Panc1 (cell line): ENCODE measurements at places on chromosomes 4 and X.

DNA sequence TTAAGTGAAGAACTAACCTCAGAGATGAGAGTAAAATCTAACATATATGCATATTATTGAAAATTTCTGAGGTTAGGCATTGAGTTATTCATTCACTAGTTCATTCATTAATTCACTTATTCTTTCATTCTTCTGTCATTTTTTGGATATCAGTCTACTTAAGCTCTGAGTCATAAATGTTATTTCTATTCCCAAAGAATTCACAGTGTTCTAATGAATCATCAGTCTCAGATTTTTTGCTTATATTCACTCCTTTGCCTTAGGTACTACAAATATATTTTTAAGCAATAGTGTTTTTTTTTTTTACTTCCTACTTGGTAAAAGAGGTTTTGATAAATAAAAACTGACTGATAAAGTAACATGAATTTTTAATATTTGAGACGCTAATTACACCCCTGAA lies 95.2 kb upstream of the DKK2 start:
- DNase-seq: no peak

- DNase-seq: peak; percentile 45
These were observed 5.0 kb upstream of the NYX start for GRCh38 chrX:41441934-41442823.

GRCh38 chr4:159593681-159594080 lies 490.8 kb downstream of the RAPGEF2 start:
- DNase-seq: no peak

DNA sequence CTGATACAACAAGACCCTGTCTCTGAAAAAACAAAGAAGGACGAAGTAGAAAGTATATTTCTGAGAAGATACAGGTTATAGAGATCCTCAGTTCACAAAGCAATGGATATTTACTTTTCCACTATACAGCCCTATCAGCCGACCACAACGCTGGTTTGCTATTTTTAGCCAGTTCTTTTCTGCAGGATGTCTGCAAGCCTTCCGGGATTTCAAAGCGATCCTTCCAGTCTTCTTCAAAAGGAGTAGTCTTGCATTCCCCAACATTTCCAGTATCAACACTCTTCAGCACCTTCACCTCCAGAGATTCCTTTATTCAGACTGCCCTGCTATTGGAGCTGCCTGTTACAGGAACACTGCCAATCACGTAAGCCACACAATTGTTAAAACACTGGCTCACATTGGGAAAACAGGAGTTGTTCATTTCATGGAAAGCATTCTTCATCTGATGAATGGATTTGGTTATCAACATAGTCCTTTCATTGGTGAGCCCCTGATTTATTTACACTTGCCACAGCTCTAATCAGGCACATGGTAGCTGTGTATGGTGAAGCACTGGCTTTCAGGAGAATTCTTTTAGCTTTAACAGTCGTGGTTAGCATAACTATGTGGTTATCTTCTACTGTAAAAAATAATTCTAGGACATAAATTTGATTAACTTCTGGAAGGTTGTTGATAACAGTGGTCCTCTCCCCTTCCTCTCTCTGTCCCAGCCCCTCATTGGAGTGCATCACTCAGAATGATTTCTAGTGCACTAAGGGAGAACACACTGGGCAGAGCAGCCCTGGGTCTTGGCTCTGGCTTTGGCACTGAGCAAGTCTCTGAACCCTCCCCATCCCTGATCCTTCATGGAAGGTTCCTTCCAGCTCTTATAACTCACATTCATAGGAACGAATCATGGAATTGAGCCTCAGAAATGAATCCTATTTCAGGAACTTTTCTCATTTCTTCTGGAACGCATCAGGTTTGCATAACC lies 109.9 kb upstream of the SORBS2 start:
- no peak for DNase-seq

GRCh38 chr4:116736756-116737155 lies 348.6 kb downstream of the TRAM1L1 start:
- no peak for DNase-seq

GRCh38 chrX:80807992-80808735 lies 1.5 kb downstream of the BRWD3 start:
- peak; percentile 70 for DNase-seq

- no peak for DNase-seq
These were observed 51.2 kb downstream of the TENM3 start for GRCh38 chr4:182294451-182294850.

DNA sequence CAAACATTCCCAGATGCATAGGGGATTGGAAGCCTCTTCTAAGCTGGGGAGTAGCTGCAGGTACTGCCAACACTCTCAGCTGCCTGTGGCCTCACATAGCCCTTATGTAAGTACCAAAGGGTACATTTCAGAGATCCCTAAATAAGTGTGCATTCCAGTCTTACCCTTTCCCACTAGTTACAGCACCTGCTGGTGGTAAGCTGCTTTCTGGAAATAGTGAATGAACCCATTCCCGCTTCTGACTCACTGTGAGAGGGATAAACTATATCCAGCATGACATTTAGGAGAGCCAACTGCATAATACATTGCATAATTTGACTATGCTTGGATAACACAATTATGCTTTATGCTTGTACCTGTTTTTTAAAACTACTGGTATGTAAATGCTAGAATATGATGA lies 149.0 kb downstream of the FAM13A start:
- DNase-seq: no peak

DNA sequence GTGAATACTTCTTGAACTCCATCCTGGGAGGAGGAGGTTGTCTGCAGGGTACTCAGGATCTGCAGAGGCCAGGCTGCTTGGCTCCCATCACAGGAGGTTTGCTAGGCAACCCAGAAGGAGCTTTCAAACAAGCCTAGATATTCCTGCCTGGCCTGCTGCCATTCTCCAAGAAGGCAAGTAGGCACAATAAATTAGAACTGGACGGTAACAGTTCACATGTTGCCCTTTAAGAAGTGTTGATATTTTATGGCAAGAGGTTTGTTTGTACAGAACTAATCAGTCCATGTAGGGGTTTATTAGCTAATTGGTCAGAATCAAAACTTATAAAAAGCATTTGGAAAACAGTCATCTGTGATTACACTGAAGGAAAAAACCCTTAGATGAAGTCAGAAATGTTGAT lies 39.3 kb downstream of the SYNPO2 start:
- no peak for DNase-seq

GRCh38 chr4:17688011-17688441 lies 73.6 kb downstream of the MED28 start:
- DNase-seq: no peak

GRCh38 chr4:149638073-149638472 lies 177.6 kb downstream of the IQCM start:
- no peak for DNase-seq

- no peak for DNase-seq
These were observed 310.0 kb downstream of the ARHGAP24 start for GRCh38 chr4:85784947-85785346.

DNA sequence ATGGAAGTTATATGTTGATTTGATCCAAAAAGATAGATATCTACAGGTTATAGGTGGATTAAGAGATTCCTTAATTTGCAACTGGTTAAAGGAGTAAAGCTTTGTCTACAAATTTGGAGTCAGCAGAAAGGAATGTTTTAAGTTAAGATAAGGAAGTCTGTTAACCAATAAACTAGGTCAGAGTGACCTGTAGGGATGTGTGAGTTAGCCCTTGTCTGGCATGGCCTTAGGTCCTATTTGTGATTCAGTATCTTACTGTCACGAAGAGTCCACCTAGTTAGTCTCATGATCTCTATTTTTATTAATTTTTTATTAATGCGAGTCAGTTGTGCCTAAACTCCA lies 230.8 kb downstream of the INPP4B start:
- DNase-seq: no peak

DNA sequence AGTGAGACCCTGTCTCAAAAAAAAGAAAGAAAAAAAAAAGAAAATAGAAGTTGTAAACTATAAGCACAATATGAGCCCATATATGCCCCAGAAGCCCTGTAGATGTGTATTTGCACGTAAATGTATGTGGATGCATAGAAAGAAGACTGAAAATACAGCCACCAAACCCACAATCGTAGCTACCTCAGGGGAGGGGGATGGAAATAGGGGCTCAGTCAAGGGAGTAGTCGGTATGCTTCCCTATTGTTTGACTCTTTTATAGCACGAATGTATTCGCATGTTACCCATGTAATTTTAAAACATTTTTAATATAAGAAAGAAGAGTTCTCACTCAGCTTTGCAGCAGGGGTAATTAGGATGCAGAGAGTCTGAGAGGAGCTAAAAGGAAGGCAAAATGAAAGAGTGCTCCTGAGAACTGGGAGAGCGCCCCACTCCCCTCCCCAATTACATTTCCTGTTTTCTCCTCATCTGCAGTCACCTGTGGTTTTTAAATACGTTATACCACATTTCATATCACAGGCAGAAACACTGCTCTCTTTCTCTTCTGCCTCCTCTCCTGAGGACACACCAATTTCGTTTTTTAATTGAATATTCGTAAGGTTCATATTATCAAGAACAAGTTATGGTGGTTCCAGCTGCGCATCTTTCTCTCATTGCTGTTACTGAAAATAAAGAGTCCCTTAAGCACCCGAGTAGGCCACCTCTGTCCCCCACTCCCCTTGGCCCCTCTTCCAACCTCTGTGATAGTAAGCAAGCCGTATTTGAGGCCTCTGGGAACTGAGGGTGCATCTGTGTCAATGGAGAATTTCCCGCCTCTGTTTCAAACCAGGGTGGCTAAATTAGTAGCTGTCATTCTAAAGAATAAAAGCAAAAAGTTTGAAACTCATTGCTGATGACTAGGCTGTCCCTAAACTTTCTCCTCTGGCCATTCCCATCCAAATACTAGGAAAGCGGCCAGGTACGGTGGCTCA lies 10.7 kb downstream of the SEPTIN6 start:
- no peak for DNase-seq

- DNase-seq: no peak
These were observed 164.7 kb downstream of the SOWAHB start for GRCh38 chr4:76733068-76733771.

DNA sequence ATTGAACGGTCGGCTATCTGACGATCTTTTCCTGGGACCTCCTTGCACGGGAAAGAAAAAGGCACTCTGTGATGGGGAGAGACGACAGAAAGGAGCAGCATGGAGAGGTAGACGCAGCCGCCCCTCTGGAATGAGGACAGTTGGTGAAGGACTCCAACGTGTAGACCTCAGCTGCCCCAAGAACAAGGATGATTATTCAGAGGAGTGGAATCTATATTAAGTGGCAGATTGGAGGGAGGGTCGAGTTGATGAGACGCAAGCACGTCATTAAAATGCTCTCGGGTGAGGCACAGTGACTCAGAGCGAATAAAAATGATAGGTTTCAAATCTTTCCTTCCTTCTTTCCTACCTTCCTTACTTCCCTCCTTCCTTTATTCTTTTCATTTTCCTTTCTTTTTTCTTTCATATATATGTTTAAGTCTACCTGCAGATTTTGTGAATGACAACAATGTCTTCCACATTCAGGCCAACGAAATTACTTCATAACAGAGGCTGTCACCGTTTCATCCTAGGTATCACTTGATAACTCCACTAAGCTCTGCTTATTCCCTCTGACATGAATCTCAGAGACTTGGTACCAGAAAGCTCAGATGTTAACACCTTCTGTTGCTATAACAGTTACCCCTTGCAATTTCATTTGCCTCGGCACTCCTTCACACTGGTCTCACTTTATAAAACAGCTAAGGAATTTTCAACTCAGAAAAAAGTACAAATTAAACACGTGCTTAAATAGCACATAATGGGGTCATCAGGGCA lies 110.0 kb upstream of the PPARGC1A start:
- no peak for DNase-seq

- DNase-seq: peak; percentile 92
These were observed 162.3 kb upstream of the MAMLD1 start for GRCh38 chrX:150200820-150201287.

- no peak for DNase-seq
These were observed 49.1 kb upstream of the DYNLT3 start for GRCh38 chrX:37896511-37896890.

- no peak for DNase-seq
These were observed 8.1 kb downstream of the NEK1 start for GRCh38 chr4:169604131-169604900.

DNA sequence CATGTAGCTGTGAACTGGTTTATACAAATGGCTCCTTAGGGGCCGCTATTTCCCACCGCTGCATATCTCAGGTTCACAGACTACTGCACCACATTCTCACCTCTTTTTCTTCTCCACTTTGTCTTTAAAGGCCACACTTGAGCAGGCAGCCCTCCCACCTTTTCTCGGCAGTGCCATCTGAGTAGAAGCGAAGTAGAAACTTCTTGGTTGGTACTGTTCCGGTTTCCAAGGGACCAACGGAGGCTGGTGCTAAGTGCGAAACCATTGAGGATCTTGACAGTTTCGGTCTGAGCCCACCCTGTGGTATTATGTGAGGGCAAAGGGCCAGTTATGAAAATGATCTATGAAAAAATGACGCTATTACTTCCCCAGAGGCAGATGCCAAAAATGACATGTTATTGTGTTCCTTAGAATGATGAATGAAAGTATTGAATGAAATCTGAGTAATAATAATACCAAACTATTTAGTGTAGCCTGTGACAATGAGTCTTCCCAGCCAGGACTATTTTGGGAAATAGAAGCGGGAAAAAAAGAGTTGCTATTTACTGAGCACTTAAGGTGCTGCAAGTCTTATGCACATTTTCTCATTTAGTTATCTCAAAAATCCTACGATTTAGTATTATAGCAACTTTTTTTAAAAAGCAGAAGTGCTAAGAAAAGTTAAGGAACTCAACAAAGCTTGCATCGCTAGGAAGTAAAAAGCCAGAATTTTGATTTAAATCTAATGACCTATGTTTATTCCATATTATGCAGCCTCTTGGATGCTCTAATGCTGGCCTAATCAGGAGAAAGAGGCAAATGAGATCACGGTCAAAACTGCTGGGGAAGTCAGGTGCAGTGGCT lies 29.6 kb upstream of the CHRNA9 start:
- DNase-seq: no peak

DNA sequence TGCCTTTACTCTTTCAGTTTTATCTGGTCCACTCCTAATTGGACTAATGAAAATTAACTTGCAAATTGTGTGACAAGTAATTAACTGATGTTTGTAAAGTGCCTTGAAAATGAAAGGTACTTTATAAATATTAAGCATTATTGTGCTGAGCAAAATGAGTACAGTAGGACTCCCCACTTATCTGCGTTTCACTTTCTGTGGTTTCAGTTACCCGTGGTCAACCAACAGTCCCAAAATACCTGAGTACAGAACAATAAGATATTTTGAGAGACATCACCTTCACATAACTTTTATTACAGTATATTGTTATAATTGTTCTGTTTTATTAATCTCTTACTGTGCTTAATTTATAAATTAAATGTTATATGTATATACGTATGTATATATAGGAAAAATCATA lies 27.4 kb upstream of the JADE3 start:
- no peak for DNase-seq

GRCh38 chrX:103666202-103667107 lies 20.0 kb downstream of the MORF4L2 start:
- DNase-seq: no peak

GRCh38 chrX:118976599-118977340 lies 2.4 kb downstream of the LONRF3 start:
- DNase-seq: no peak
